ENCODE measurements at places on chromosomes 4 and X.

- no peak for DNase-seq
Observed at GRCh38 chr4:32991663-32992062, 2271.5 kb downstream of the PCDH7 start.

DNA sequence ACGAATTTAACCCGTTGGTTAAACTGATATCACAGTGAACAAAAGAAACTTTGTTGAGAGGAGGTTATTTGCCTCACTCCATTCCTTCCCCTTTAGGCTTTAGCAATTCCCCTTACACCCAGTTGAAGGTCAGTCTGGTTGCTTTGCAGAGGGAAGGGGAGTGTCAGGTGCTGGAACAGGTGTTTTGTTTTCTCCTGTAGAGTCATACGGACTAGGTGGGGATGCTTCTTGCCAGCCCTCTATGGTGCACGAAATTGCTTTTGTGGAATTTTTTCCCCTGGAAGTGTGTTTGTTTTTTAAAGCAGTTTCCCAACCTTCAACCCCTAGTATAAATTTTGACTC, 33.1 kb downstream of the DLG3 start:
- DNase-seq: no peak

DNA sequence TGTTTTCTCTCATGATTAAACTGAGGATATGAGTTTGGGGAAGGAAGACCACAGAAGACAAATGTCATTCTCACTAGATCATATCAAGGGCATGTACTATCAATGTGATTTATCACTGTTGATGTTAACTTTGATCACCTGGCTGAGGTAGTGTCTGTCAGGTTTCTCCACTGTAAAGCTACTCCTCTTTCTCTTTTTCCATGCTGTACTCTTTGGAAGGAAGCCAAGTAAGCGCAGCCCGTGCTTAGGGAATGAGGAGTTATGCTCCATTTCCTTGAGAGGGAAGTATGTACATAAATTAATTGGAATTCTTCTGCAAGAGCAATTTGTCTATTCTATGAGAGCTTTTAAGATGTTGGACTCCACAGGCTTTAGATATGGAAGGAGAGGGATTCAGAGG, 4.0 kb upstream of the KANTR start:
- DNase-seq: no peak

- DNase-seq: no peak
Observed at GRCh38 chr4:20043991-20044390, 207.7 kb upstream of the SLIT2 start.

DNA sequence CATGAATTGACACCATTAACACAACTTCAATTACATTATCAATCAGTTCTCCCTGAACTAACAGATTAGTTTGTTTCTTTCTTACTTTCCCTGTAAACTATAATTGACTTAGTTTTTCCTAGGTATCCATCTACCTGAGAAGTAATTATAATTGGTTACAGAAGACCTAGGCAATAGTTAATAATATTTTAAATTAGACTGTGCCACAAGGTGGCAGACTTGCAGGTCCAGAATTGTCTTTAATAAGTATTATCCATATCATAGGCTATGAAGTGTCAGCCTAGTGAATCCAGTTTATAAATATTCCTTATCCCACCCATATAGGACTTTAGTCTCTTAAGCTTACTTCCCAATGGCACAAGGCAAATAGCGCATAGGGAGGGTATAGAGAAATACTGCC, 48.9 kb upstream of the FAM47B start:
- no peak for DNase-seq

DNA sequence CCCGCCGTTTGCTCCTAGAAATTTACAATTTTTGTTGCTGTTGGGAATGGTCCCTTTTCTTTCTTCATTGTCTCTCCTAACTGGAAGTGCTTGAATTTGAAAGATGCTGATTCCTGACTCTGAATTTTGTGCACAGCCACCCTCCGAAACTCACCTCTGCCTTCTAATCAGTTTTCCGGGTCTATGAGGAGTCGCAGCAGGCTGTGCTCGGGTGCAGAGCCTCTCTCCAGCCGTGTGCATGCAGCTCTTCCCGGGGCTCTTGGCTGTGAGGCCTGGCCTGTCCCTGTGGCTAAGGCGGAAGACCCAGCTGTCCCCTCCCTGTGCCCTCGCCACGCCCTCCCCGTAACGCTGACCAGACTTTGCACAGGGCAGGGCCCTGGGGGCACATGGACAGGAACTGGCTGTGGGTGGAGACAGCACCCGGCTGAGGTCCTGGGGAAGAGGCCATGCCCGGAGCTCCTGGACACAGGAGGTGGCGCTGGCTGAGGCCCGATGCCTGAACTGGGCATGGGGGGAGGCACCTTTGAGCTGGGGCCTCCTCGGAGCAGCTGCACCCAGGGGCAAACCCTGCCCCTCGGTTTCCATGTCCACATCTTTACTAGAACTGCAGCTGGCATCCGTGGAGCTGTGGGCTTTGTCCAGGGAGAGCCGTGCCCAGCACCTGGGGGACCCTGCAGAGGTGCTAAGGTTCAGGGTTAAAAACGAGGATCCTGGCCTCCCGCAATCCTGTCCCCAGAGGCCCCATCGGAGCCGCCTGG, 32.6 kb upstream of the SPON2 start:
- peak; percentile 1 for DNase-seq

DNA sequence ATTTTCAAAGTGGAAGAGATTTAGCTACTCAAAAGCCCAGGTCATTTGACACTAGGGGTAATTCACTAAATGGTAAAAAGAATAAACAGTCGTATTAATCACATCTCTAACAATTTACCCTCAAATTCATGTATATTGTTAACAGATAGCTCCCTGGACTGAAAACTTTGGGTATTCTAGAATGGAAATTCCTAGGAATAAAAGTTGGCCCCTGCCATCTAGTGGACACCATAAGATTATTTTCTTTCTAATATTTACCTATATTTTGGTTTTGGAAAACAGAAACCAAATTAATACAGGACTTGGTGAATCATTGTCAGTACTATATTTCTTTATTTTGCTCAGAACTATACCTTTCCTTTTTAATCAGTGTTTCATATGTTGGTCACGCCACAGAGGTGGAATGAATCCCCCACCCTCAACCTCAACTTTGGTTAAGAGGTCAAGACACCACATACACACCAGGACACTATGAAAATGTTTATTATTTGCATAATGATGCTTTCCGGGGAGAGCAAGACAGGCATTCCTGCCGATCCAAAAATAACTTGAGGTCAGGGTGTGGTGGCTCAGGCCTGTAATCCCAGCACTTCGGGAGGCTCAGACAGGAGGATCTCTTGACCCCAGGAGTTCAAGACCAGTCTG, 96.2 kb upstream of the APOOL start:
- no peak for DNase-seq

DNA sequence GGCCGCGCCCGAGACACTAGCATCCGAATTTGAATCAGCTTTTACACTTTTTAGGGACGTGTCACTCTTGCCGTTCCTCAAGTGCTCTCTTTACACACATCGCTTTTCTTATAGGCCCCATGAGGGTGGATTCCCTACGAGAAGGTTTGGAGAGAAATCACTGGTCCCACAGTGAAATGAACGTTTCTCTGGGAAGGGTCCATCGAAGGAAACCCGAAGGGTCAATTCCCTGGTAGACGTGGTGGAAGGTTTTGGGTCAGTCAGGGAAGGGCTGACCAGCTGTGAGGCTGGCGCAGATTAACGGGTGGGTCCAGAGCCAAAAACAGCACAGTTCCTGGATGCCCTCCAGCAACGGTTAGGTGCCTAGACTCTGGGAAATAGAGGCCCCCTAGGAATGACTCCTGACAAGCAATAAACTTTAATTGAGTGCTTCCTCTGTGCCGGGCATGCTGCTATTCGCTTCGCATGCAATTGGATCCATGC, 35.9 kb downstream of the ETDC start:
- DNase-seq: no peak

GRCh38 chrX:8755116-8755515, 23.2 kb upstream of the ANOS1 start:
- DNase-seq: no peak

- DNase-seq: no peak
Observed at GRCh38 chr4:120915336-120915735, 7.2 kb downstream of the PRDM5 start.

- DNase-seq: no peak
Observed at GRCh38 chrX:44025555-44025954, 52.4 kb upstream of the NDP start.

DNA sequence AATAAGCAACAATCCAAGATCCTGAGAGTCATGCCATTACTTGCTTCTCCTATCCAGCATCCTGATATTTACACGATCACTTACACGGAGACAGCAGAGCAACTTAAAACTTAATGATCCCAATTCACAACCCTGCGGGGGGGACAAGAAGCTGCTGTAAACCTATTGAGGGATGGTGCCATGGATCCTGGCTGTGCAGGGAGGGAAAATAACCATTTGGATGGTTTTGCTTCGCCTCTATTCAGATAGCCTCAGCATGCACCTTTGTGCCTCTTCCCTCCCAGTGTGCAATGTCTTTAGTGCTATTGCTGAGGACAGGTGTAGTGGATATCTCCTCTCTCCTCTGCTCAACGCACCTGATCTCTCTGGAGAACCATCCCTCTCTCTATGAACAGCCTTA, 89.7 kb upstream of the PPARGC1A start:
- no peak for DNase-seq

DNA sequence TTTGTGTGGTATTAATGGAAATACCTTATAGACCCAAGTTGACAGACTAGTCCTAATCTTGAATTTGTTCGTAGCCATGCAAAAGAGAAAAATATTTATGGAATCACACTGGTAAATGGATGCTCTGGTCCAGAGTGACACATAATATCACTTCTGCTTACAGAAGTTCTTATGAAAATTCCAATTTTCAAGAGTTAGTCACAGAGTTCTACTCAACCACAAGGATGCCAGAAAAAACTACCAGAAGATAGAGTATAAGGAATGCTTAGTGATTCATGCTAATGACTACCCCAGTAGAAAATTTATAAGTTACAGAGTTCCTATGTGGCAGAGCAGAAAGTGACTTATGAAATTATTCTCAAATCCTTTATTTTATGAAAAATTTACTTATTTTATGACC, 1384.8 kb downstream of the FAM133A start:
- no peak for DNase-seq

DNA sequence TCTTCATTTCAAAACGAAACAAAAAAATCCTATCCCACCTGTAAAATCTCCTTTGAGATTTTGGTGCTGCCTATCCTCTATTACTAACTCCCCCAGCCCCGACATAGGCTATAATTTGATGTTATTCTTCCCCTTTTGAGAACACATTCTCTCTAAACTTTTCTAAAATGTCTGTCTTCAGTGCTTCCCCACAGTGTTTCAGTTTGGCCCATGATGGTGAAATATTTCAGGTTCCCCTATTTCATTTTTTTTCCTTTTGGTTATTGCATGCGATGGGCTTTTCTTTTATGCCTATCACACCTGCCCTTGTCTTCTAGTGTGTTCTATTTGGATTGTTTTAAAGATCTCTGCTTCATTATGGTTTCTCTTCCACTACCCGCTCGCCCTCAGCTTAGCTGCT, 14.7 kb downstream of the BCORL1 start:
- DNase-seq: no peak

- DNase-seq: no peak
Observed at GRCh38 chr4:16261313-16261878, 35.1 kb upstream of the TAPT1 start.

- no peak for DNase-seq
Observed at GRCh38 chr4:94516999-94517398, 65.3 kb downstream of the PDLIM5 start.

GRCh38 chr4:139144161-139144859, 32.7 kb downstream of the ELF2 start:
- no peak for DNase-seq

- DNase-seq: no peak
Observed at GRCh38 chr4:61445374-61446063, 245.4 kb downstream of the ADGRL3 start.

DNA sequence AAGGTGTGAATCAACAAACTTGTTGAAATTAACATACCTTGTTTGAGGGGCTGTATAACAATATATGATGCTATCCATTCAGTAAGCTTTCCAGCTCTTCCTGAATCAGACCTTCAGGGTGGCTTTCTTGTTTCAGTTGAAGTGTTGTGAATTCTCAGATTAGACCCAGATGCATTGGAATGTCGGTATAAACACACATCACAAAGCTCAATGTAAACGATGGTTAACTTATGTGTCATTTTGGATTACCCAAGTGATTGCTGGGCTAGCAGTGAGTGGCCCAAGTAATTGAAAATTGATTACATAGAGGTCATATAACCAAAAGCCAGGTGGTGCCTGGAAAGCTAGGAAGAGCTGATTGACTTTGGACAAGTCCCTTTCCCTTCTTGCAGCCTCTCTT, 115.0 kb downstream of the SHROOM4 start:
- DNase-seq: no peak

GRCh38 chrX:45710081-45710801, 509.6 kb upstream of the DIPK2B start:
- DNase-seq: no peak

GRCh38 chr4:57078685-57079521, 31.3 kb downstream of the IGFBP7 start:
- DNase-seq: no peak

- no peak for DNase-seq
Observed at GRCh38 chrX:68823413-68824151, 5.2 kb upstream of the EFNB1 start.

DNA sequence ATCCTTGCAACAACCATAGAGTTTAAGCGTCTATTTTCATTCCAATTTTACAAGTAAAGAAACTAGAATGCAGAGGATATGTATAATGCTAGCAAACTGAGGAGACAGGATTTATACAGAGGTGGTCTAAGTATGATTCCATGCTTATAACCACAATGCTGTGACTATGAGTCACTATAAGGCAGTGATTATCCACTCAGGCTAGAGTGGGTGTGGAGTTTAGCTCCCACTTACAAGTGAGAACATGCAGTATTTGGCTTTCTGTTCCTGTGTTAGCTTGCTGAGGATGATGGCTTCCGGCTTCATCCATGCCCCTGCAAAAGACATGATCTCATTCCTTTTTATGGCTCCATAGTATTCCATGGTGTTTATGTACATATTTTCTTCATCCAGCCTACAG, 41.6 kb upstream of the EDA2R start:
- DNase-seq: no peak

- DNase-seq: peak; percentile 62
Observed at GRCh38 chr4:108155373-108155772, 13.4 kb downstream of the LEF1 start.

GRCh38 chrX:44144177-44144945, 171.2 kb upstream of the NDP start:
- no peak for DNase-seq

DNA sequence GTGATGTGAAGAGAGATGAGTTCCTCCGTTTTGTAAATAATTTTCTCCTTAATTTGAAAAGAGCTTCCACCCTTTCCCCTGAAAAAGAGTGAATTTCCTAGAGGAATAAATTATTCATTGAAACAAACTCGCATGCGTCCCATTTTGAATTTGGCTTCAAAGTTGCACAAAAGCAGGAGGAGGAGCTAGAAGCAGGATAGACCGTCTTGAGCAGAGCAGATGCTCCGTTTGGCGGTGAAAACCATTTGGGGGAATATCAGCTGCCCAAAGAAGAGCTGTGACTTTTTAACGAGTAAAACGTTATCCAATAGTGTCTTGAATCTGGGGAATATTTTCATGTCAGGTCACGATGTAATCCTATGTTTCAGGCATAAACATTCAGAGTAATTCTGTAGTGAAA, 42.0 kb downstream of the FAM149A start:
- no peak for DNase-seq

- peak; percentile 60 for DNase-seq
Observed at GRCh38 chr4:81405900-81406401, 65.8 kb downstream of the RASGEF1B start.

Measured in CD4-positive, alpha-beta T cell treated with Interleukin-17A for 4 hours (primary cell).